ENCODE measurements at places on chromosomes 3 and 15.

- no peak for DNase-seq
Measured at GRCh38 chr3:176005564-176005963, 1146.4 kb downstream of the NAALADL2 start.

DNA sequence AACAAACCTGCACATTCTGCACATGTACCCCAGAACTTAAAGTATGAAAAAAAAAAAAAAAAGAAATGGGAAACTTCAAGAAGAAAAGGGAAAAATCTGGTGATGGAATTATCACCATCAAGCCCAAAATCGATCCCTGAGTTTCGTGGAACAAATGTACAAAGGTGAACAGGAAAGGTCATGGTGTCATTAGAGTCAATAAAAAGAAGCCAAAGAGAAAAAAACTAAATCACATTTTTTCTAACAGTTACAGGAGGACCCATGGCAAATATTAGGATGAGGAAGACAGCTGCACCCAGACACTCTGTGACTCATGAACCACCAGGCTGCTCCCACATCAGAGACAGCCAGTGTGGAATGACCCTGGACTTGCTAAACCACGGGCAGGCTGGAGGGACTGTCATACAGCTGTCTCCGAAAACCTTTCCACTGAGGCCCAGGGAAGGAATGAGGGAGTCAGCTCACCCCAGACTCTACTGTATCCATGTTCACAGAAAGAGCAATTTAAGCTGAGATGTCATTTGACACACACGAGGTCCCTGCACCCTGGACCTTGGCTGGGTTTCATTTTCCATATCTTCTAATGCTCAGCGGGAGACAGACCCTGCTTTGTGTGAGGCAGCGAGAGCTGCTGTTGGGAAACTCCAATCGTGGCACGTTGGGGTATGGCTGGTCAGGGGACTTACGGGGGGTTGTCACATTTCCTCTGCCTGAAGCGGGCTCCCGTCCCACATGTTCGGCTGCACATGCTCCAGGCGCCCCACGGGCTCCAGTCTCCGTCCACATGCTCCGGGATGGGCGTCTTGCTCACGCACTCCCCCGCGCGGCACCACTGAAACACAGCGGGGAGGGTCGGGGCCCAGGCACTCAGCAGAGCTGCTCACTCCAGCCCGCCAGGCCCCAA is 210.2 kb downstream of the ADAMTS17 start:
- DNase-seq: no peak

GRCh38 chr3:170470063-170471016 is 51.7 kb downstream of the CLDN11 start:
- no peak for DNase-seq

DNA sequence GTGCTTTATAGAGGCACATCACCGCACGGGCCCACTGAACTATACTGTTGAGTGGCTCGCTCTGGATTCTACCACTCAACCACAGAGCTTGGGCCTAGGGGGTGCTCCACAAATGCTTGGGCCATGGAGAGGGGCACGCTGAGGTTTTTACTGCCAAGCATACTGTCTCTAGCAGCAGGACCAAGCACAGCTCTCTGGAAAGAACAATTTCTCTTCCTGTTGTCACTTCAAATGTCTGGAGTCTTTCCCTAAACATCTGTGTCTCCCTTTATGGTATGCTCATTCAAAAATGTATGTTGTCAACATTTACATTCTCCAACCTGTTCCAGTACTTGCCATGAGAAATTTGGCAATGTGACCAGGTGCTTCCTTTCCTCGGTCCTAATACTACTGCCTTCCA is 114.7 kb upstream of the TPM1 start:
- DNase-seq: no peak

DNA sequence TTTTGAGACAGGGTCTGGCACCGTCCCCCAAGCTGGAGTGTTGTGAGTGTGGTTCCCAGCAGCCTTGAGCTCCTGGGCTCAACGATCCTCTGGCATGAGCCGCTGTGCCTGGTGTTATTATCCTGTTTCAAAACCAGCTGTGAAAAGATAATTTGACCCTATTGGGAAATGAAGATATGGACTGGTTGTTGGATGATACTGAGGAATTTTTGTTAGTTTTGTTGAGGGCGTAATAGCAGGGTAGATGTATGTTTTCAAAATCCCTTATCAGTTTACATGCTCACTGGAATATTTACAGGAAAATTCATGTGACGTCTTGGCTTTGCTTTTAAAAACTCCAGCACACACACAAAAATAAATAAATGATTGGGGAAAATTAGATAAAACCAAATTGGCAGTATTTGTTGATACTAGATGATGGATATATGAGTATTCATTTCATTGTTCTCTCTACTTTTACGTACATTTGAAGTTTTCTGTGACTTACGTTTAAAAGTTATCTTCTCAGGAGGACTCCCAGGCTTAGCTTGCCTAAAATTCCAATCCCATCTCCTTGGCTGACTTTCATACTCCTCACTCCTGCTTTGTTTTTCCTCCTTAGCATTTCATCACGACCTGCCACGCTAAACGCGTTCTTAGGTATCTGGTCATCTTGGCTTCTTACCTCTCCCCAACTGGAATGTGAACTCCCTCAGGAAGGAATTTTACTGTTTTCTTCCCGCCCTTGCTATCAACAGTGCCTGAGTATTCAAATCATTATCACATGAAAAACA is 56.8 kb upstream of the TFRC start:
- no peak for DNase-seq

DNA sequence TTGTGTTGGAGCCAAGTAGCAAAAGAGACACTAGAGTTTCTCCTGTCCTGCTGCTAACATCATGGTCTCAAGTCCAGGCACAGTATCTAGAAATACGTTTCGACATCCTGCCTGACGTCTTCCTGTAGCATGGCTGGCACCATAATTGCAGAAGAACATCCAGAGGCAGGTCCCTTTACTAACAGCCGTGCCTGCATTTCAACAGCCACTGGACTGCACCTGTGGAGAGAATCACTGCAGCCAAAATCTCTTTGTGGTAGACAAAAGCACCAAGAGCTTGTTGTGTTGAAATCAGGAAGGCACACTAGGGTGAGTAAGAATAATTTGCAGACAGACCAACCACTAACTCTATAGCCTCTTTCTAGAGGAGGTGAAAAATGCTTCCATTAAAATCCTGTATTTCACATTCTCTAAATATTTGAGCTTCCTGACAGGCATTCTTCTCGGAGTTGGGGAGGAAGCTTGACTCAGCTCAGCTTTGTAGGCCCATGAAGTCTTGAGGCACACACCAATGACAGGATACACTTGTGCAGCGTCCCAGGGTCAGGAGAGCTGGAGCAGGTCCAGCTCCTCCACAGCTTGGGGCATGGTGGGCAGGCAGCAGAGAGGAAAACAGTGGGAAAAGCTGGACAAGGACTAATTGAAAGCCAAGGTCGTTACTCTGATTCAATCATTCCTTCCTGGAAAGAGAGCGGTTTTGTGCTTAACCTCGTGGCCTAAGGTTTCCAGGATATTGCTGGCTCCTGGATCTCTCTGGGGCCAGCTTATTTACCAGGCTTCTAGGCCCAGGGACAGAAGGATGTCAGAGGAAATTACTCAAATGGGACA is 244.9 kb downstream of the FAM43A start:
- DNase-seq: no peak

- DNase-seq: no peak
Measured at GRCh38 chr3:37514055-37514665, 339.8 kb upstream of the LRRFIP2 start.

DNA sequence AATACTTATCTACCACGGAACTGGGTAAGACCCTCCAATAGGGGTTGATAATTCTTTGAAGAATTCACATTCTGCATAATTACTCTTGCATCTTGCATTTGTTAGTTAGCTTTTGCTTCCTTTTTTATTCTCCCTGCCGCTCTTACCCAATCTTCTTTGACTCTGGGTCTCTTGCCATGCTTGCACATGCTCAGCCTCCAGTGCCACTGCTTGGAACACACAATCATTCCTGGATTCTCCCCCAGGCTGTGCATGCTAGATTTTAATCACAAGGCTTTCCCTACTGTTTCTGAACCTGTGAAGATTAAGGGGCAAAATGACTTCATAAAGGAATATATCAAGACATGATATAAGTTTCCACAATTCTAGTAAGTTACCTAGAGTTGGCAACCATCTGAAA is 133.1 kb downstream of the IL1RAP start:
- no peak for DNase-seq

DNA sequence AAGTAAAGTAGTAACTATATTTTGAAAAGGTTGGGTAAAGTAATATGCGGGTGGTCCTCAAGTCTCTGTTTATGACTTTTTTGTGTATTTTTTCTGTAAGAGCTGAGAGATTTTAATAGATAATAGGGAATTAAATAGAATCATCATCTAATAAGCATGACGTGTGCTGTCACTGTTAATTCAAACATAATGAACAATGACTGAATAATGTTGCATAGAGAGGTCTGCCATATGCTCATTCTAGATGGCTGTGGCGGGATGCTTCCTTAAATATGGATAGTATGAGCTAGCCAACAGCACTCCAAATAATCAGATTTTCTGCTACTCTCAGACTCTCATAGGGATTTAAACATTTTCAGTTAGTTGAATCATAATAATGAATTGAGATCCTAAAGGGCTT is 302.8 kb upstream of the RBMS3 start:
- no peak for DNase-seq

- DNase-seq: no peak
Measured at GRCh38 chr15:25175033-25175788, 220.4 kb downstream of the SNRPN start.

- no peak for DNase-seq
Measured at GRCh38 chr15:75811626-75812025, 31.6 kb upstream of the UBE2Q2 start.

DNA sequence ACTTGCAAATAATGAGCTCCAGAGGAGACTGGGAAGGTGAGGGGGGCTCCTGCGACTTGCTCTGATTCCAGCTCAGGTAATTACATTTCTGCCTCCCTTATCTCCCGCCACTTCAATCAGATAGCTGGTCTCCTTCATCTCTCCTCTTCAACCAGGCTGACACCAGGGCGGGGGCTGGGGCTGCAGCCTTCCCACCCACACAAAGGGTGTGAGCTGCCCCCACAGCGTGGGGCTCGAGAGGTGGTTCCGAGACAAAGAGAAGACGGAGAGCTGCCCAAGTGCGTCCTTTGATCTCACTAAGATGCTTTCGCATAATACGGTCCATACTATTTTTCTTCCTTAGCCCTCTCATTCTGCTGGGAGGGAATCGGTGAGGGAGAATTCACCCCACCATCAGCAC is 139.7 kb downstream of the NSMCE3 start:
- no peak for DNase-seq

- DNase-seq: no peak
Measured at GRCh38 chr3:149247008-149247710, 25.5 kb upstream of the CP start.

- no peak for DNase-seq
Measured at GRCh38 chr3:159451482-159451881, 537.2 kb upstream of the IL12A start.

GRCh38 chr3:74023395-74023794 is 398.7 kb upstream of the PDZRN3 start:
- DNase-seq: no peak

DNA sequence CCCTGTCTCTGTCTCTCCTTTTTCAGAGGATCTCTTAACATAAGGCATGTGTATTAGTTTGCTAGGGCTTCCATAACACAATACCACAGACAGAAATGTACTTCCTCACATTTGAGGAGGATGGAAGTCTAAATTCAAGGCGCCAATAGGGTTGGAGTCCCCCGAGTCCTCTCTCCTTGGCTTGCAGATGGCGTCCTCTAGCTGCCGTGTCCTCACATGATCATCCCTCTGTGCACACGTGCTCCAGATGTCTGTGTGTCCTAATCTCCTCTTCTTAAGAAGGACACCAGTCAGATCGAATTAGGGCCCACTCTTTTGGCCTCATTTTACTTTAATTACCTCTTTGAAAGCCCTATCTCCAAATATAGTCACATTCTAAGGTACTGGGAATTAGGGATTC is 23.0 kb upstream of the BFSP2 start:
- DNase-seq: no peak

DNA sequence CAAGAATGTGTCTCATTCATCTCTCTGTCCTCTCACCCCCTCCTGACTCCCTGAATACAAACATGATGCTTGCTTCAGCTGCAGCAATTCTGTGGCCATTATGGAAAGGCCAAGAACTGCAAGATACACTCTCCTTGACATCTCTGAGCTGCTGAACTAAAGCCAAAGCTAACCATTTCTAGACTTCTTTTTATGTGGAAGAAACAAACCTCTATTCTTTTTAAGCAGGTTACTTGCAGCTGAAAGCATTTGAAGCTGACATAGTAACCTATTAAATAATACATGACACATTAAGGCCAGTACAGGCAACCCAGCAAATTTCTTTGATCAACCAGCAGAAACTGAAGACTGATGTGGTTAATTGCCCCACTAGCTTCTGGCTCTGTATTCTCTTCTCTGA is 17.5 kb downstream of the FHIT start:
- no peak for DNase-seq

- DNase-seq: no peak
Measured at GRCh38 chr3:107458871-107459270, 63.9 kb upstream of the BBX start.

- no peak for DNase-seq
Measured at GRCh38 chr3:155554777-155555451, 190.0 kb downstream of the PLCH1 start.

DNA sequence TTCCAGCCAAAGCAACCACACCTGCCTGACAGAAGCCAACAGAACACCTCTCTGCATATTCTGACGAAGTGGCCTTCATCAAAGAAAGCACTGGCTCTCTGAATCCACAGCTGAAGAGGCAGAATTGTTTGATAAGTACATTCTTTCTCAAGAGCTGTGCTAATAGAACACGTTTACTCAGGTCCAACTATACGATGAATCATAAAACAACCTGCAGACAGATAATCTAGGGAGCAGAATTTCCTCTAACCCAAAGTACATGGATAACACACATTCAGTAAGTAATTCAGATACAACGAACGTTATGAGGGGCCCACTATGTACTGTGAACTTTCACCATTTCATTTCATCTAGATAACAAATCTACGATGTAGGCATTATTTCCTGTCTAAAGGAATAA is 25.4 kb downstream of the ALDH1A2 start:
- no peak for DNase-seq

- DNase-seq: no peak
Measured at GRCh38 chr3:153043729-153044328, 118.2 kb upstream of the RAP2B start.

Measured in NCI-H187 (cell line).